ENCODE measurements at places on chromosomes 13 and 19. TPM values are rescaled to one million over a fixed set of nuclear protein-coding genes. Genes with fewer than 3 reads are reported as not detected.

Gene NXNL1
- not detected for total RNA-seq

Gene ACER1
- total RNA-seq = not detected

Gene PSG11
- not detected for total RNA-seq

Gene YJEFN3
- total RNA-seq = 9.4 TPM

DNA sequence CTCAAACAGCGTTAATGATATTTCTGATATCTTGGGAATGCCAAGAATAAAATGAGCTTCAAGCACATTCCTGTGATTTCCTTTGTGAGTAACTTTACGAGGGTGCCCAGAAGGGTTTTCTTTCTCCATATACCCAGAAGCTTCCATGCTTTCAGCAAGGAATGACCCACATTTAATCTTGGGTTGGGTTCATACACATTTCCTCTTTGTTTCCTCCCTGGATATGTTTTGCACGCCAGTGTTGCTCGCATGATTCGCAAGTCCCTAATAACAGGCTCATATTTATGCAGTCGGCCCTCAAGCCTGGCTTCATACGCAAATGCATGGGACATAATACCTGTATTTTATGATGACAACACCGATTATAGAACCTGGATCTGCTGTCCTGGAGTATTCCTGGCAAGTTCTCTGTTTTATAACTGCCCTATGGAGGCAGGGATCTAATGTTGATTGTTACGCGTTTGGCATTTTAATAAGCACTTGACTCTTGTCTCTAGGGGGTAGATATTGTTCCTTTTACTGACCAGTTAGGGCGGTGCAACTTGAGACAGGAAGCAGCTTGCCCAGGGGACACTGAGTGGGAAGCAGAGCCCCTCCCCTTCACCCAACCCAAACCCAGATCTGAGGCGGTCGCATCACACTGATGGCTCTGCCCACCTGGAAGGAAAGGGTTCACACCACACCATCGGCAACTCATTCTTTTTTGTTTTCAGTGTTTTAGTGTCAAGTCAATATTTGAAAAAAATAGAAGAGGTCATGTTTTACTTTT is 220.4 kb upstream of the SOX1 start:
- no peak for DNase-seq

- DNase-seq = no peak
These were observed 8.4 kb downstream of the PCDH9 start for GRCh38 chr13:67221630-67222226.

- no peak for DNase-seq
These were observed 22.4 kb downstream of the RANBP3 start for GRCh38 chr19:5955636-5955935.

- peak; percentile 50 for DNase-seq
These were observed 1.0 kb upstream of the ICAM5 start for GRCh38 chr19:10288662-10289166.

- no peak for DNase-seq
These were observed 3.1 kb upstream of the KLK1 start for GRCh38 chr19:50826492-50827240.

DNA sequence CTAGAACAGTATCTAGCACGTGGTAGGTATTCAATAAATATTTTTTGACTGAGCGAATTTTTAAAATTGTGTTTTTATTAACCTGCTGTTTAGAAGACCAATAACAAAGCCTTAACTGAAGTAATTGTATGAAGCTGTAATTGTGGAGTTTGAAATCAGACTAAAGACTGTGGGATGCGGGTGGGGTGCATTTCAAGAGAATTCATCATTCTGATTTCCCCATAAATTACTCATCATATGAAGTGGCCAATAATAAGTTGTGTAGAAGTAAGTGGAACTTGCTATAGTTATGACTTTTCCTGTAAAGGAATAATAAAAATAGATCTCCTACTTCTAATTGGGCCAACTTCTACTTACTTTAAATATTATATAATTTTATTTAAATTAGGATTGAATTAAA is 449.3 kb downstream of the PCDH9 start:
- DNase-seq = no peak
